Cortex of kidney (tissue), 1 donor: ENCODE measurements at places on chromosomes 1 and 21.

DNA sequence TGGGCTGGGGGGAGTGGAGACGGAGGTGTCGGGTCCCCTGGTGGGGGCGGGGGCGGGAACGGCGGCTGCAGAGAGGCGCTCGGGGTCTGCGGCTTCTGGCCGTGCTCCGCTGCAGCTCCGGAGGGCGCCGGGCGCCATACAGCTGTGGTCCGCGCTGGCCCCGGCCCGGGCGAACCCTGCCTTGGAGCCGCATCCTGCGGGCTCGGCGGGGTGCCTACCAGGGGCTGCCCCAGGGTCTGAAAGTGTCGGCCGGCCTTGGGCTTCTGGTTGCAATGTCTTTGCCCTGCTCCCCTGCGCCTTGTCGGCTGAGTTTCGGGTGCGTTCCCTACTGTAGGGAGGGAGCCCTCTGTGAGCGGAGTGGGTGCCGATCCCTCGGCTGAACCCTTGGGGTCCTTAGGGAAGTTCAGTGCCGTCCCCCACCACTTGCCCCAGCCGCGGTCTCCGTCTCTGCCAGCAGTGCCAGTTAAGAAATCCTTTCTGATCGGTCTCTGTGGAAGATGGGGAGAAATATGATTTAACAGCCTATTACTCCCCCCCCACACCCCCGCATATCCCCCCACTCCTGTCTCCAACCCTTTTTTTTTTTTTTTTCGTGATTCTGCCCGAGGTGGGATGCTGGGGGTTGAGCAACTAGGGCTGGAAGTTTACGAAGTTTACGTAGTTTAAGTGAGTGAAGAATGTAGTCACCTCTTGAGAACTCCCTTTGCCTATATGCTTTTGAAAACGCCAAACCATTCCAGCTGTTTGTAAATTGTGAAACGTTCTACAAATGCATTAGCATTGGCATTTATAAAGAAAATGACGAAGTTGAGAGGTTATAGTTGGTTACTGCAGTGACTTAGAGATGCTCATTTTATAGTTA lies 588 bp downstream of the NEXN start:
- DNase-seq = no peak

DNA sequence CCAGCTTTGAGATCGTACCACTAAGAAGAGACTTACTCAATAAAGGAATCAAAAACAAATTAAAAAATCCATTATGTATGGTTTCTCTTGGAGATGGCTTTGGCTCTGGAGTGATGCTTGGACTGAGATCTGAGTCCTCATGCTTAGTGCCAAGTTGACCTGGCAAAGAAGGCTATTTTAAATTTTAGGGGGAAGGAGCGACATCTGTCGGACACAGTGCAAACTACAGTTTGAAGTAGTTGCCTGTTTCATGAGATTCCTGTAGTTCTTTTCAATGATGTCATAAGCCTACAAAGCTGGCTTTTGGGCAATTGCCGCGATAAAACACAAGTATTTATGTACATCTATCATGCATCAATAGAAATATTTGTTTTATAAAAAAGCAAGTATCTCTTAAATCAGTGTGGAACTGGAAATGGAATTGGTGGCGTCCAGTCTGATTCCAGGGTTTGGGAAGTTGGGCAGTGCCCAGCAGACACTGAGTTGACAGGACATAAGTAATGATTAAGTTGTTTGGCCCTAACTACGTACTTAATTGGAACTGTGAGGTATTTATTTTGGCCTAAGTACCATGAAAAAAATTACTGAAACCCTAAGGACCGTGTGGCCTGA lies 50.0 kb downstream of the TBCE start:
- no peak for DNase-seq

DNA sequence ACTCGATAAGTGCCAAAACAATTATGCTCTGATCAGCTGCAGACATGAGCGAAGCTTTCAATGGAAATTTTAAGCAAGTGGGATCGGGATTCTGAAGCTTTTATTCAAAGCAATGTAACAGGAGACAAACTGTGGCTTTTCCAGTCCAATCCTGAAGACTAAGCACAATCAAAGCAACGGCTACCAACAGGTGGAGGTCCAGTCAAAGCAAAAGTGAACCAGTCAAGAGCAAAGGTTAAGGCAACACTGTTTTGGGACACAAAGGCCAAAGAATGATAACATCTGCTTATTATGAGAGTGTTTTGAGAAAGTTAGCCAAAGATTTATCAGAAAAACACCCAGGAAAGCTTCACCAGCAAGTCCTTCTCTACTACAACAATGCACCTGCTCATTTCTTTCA lies 170.1 kb downstream of the SEC16B start:
- no peak for DNase-seq

DNA sequence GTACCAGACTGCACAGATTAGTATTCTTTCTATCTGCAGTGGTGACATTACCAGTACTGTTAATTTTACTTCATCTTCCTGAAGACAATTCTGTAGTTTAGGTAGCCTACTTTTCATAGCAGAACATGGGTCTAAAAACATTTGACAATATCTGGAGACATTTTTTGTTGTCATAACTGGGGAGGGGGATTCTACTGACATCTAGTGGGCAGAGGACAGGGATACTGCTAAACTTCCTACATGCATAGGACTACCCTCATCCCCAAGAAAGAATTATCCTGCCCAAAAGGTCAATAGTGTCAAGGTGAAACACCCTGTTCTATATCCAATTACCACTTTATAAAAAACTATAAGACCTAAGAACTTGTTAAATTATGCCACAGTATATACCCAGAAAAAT lies 3.4 kb upstream of the ARHGAP29 start:
- DNase-seq = no peak

DNA sequence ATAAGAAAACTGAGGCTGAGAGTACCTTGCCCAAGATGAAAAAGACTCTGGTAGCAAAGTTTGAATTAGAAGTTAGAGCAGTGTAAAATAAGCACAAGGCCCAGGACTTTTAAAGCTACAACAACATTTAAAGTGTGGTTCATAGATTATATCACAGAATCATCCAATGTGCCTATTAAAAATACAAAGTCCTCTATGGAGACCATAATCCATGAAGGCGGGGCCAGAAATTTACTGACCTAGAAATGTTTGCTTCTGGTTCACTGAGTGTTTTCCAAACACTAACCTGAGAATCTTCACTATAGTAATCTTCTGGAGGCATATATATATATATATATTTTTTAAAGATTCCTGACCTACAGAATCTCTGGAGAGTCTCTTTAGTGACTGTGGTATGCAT lies 12.3 kb downstream of the DEPDC1 start:
- no peak for DNase-seq

GRCh38 chr1:83692524-83693381 lies 306.2 kb downstream of the TTLL7 start:
- no peak for DNase-seq

- DNase-seq = no peak
These were observed 822 bp downstream of the CCT3 start for GRCh38 chr1:156337052-156337887.

- DNase-seq = no peak
These were observed 260.8 kb upstream of the RRP15 start for GRCh38 chr1:218024211-218024720.

DNA sequence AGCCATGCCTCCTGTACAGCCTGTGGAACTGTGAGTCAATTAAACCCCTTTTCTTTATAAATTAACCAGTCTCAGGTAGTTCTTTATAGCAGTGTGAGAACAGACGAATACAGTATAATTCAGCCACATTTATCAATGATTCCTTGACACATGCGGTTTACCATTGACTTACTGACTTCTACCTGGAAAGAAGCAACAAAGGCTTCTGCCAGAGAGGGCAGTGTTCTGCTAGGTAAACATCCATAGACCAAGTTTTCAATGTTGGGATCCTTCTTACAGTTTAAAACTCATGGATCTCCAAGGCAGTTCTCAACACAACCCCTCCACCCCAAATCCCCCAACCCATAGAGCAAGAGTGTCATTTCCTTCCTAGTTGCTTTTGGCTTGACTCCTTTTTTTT lies 150.6 kb downstream of the ZNF648 start:
- DNase-seq = no peak

GRCh38 chr21:25870084-25870483 lies 135.3 kb downstream of the GABPA start:
- DNase-seq = no peak

- DNase-seq = no peak
These were observed 622.9 kb upstream of the ADGRL4 start for GRCh38 chr1:79629414-79629813.

GRCh38 chr1:26854906-26855305 lies 8.0 kb upstream of the SFN start:
- no peak for DNase-seq

GRCh38 chr1:36156329-36157114 lies 562 bp downstream of the MAP7D1 start:
- no peak for DNase-seq

DNA sequence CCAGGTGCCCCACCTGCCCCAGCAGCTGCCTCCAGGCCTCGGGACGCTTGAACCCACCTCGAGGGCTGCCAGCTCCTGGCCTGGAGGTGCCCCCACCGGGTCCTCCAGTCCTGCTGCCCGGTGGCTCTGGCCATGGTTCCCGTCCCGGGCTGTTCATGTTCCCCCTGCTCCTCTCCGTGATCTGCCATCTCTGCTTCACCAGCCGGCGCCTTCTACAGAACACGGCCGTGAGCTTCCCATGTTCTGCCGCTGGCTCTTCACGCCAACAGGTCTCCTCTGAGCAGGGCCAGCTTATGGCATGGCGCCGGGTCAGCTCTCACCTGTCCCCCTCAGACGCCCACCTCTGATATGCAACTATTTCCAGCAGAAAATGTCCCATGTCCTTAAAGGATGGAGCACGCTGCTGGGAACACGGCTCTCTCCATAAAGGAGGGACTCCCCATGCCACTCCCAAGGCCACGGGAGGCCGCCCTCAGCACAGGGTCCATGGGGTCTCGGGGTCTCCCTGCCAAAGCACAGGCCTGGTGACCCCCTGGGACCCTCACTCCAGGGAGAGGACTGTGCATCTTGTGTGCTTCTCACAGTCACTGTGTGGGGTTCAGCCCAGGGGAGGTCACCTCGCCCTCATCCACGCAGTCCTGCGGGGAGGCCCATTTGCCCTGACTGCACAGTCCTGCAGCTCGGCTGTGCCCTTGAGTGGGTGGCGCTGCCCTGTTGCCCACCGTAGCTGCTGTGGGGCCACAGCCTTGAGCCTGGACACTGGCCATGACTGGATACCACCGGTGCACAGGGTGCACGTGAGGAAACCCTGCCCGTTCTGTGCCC lies 36.7 kb downstream of the COL18A1 start:
- DNase-seq = no peak

- DNase-seq = no peak
These were observed 152.7 kb downstream of the PIK3R3 start for GRCh38 chr1:45979778-45980176.

GRCh38 chr1:211609120-211610024 lies 30.4 kb upstream of the SLC30A1 start:
- no peak for DNase-seq

GRCh38 chr1:198465201-198466144 lies 75.0 kb downstream of the ATP6V1G3 start:
- no peak for DNase-seq

DNA sequence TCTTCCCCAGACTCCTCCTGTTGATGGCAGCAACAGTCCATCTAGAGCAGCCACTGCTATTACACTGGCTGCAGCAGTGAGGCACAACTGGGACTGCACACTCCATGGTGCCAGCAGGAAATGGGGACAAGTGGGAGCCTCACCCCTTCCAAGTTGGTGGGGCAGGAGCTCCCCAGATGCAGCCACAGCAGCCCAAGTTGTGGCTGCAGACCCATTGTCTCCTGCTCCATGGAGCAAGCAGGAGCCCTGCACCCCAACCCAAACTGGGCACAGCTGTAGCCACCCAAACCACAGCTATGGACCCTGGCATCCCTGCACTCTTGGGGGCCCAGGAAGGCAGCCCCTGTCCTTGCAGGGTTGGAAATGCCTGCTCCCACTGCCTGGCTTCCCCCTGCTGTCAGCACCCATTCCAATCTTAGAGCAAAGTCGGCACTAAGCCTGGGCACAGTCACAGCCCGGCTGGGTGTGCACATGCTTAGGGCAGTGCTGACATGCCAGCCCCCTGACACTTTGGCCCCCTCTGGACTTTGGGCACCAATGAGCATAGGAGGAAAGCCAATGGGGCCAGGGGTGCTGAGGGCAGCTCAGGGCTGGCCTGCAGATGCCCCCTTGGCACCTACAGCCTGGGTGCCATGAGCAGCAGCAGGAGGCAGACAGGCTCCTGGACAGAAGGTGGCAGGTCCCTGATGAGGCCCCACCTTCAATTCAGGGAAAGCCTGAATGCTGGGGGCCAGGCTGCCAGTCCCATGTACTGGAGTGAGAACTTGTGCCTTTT lies 44.0 kb downstream of the MATN1 start:
- DNase-seq = no peak

DNA sequence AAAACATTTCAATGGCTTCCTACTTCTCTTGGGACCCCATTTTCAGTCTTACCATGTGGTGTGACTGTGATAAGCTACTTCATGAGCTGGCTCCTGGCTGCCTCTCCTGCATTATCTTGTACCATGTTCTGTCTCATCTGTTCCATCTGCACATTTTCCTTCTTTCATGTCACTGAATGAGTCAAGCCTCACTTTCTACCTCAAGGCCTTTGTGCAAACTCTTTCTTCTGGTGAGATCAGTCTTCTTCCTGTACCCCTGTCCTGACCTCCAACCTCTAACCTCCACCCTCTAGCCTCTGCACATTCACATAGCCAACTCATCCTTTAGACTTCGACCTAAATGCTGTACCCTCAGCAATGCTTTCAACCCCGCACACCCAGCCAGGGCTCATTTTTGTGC lies 9.6 kb upstream of the FAM78B start:
- DNase-seq = no peak

- no peak for DNase-seq
These were observed 20.2 kb upstream of the ACTA1 start for GRCh38 chr1:229454056-229454455.

DNA sequence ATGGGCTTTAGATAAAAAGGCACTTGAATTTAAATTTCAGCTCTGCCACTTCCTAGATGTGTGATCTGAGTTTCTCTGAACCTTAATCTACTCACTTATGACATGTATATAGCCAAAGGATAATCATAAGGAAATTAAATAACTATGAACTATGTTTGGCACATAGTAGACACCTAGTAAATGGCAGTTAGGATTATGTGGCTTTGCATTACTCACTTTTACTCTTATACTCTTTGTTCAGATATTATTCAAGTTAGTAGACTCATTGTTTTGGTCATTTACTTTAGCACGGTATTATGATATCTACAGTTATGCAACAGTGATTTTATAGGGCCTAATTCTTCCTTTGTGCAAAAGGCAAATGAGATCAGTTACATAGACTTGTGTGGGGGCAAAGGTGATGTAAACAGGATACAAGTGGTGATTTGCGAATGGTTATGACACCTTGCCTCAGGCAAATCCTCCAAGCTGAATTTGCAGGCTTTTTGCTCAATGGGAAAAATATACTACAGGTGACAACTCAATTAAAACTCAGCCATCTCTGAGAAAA lies 297.2 kb upstream of the PBX1 start:
- DNase-seq = no peak

DNA sequence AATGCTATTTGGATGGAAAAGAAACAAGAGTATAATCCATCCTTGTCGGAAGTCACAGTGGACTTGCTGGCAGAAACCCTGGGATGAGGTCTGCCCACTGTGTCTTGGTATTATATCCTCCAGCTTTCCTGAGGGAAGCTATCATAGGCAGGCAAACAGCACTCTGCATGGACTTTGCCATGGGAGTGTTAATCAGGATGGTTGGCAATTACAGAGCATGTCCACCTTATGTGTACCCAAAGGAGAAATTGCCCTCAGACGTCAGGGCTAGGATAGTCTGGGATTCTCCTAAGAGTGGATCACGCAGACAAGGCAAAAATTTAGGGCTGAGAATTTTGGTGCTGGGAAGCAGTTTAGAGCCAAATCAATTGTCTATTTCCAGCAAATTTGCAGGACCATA lies 184.9 kb upstream of the ESRRG start:
- no peak for DNase-seq

- DNase-seq = no peak
These were observed 37.9 kb downstream of the CRB1 start for GRCh38 chr1:197305925-197306324.
